ENCODE measurements at places on chromosomes 13 and 19.

- peak; percentile 97 for DNase-seq
Measured at GRCh38 chr19:16698914-16699313, 20.7 kb upstream of the NWD1 start.

DNA sequence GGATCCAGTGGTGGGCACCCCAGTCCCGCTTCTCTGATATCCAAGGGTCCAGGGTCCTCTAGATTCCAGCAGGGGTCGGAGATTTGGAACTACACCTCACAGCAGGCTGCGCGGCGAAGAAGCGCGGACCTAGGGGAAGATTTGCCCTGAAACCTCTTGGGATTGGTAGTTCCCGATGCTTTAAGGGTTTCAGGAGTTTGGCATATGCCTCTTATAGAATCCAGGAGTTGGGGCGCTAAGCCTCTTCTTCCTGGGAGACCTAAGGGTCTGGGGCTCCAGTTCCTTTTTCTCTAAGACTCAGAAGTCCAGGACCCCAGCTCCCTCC is 349 bp downstream of the BCL2L12 start:
- DNase-seq = no peak

GRCh38 chr13:44317752-44318151 is 55.9 kb upstream of the SERP2 start:
- DNase-seq = no peak

DNA sequence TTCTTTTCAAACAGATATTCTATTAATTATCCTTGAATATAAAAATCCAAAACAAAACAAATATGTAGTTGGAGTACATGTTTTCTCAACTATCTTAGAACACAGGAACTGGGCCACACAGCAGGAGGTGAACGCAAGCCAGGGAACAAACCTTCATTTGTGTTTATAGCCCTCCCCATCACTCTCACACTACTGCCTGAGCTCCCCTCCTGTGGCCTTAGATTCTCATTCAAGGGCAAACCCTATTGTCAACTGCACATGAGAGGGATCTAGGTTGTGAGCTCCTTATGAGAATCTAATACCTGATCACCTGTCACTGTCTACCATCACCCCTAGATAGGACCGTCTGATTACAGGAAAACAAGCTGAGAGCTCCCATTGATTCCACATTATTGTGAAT is 427.1 kb upstream of the PRR20A start:
- no peak for DNase-seq
